ENCODE measurements at places on chromosomes 3 and 15.

GRCh38 chr15:47685141-47685870 is 32.0 kb upstream of the SEMA6D start:
- DNase-seq: no peak

- DNase-seq: peak; percentile 60
These were observed 255.7 kb downstream of the MBNL1 start for GRCh38 chr3:152524198-152525140.

DNA sequence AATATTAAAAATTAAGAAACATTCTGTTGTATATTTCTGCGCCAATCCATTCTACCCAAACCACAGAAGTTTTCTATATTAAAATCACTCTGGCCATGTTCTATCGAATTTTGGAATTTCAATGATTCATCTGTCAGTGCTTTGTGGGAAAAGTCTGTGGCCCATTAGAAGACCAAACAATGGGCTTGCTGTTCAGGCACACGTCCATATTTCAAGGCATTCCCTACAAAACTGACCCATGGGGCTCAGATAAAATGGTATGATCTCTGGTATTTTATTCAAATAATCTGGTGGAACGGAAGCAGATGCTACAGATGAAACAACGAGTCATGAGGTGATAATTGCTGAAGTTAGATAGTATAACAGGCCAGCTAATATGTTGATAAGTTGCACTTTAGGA is 12.4 kb downstream of the NPHP3 start:
- no peak for DNase-seq

DNA sequence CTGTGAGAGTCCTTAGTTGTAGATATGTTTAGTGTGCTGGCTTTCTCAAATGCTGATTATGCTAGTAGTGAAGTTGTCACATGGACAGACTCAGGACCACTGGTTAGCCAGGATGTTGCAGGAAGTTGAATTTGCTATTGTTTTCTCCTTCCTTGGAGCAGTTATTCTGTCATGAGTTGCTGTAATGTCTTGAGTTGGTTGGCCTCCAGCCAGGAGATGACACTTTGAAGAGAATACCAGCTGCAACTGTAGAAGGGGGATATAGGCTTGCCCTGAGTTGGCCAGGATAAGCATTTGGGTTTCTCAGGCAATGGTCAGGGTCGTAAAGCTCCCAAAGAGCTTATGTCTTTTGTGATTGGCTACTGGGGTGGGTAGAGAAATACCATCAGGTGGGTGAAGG is 206.7 kb downstream of the ZNF621 start:
- DNase-seq: no peak

DNA sequence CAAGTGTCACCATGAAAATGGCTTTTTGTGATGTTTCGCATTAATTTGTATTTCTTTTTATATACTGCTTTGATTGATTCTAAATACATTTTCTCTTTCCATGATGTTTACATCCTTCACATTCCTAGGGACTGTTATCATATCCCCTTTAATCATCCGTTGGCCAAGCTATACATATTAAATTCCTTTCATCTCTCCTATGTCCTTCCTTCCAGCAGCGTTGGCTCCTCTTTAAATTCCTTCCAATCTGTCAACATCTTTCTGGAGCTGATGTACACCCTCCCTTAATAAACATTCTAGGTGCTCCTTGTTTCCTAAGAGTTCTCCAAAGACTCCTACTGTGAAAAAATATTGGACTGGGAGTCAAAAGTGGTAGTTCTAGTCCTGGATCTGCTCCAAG is 87.8 kb downstream of the IGF2BP2 start:
- DNase-seq: peak; percentile 52

DNA sequence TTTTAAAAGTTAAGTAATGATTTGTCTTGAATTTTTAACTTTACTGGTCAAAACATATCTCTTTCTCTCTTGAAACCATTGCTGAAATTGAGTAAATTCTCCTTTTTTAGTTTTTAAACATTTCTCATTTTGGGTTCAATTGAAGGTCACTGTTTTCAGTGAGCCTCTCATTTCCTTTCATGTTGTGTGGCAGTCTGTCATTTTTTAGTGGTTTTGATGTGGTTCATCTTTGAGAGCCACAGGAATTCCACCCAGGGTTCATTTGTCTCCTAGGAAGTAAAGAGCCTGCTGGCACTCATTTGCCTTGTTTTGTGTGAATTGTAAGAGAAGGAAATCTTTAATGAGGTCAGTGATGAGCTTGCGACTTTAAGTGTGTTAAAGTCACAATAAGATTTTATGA is 10.4 kb downstream of the CLDN11 start:
- DNase-seq: peak; percentile 86

GRCh38 chr3:29802057-29802456 is 521.2 kb downstream of the RBMS3 start:
- DNase-seq: no peak

DNA sequence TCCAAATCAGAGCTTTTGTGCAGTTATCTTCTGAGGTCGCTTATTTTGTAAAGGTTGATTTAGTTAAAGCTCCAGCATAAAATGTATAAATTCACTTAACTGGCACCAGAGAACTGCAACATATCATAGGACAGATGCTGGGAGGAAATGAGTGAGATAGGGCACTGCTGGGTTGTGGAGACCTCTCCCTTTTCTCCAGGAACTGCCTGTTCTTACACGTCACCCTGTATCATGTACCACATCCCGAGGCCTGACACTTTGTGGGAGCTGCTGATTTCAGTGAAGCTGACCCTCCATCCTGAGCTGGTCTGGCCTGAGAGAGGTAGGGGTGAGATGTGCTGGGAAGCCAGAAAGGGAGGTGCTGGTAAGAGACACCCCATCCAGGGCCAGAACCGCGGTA is 213.8 kb upstream of the FEZF2 start:
- peak; percentile 90 for DNase-seq

GRCh38 chr3:46383211-46383950 is 12.6 kb downstream of the CCR5 start:
- DNase-seq: no peak

GRCh38 chr15:61659566-61660190 is 400.6 kb downstream of the VPS13C start:
- peak; percentile 18 for DNase-seq

DNA sequence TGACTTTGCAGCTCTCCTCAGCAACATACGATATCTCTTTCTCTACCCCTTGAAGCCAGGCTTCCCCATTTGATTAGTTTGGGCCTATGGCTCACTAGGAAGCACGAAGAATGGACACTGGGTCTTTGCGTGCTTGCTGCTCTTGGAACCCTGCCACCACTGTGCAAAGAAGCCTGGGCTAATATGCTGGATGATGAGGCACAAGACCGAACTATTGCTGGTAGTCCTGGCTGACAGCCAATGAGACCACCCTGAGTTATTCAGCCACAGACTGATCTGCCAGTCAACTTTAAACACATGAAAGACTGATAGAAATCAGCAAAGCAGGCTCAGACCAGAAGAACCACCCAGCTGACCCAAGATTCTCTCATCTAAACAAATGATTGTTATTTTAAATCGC is 250.3 kb downstream of the CBLB start:
- no peak for DNase-seq

- DNase-seq: no peak
These were observed 3.3 kb downstream of the PLA2G4F start for GRCh38 chr15:42152921-42153698.

DNA sequence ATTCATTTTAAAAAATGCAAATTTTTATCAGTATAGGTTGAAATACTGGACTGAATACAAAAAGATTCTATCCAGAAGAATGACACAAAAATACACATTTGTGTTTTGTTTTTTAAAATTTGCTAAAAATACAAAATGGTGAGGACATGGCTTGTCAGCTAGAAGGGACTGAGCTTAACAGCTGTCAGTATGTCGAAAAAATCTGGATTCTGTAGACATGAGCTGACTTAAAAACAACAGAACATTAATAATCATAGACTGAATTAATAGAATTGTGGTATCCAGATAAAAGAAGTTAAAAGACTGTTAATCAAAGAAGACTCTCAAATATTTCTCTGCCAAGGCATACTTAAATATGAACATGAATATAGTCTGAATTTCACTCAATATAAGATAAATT is 244.9 kb upstream of the CBLB start:
- DNase-seq: no peak

- no peak for DNase-seq
These were observed 7.1 kb downstream of the THBS1 start for GRCh38 chr15:39587731-39588530.

DNA sequence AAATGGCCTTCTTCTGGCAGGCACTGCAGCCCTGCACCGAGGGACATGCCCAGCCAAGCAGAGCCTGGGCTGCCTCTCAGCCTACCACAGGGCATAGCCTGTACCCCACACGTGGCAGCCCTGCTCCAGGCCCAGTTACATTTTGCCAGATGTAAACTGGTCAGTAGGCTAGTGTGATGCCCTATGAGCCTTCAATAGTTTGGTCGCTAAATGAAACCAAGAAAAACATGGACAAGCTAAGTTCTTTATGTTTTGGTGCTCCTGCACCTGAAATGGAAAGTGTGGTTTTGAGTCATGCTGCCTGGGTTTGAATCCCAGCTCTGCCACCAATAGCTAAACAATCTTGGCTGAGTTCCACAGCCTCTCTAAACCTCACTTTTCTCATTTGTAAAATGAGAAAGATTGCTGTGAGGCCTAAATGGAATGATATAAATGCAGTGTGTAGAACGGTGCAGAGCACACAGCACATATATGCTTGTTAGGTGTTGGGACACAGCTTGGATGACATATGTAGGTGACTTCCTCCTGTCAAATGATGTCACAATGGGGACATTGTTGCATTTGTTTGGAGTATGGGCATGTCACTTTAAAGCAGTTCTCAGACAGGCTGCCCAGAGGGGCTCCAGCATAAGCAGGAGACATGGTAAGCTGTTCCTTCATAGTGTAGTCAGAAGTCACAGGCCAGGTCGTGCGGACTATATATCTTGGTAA is 57.4 kb downstream of the ZBTB38 start:
- DNase-seq: no peak

- DNase-seq: no peak
These were observed 16.2 kb upstream of the RPL24 start for GRCh38 chr3:101702726-101703125.

- no peak for DNase-seq
These were observed 1.9 kb upstream of the PLCD1 start for GRCh38 chr3:38031022-38031994.

GRCh38 chr3:101928890-101929289 is 79.6 kb downstream of the NFKBIZ start:
- peak; percentile 41 for DNase-seq

GRCh38 chr15:43534897-43535296 is 17.5 kb downstream of the MAP1A start:
- DNase-seq: no peak

DNA sequence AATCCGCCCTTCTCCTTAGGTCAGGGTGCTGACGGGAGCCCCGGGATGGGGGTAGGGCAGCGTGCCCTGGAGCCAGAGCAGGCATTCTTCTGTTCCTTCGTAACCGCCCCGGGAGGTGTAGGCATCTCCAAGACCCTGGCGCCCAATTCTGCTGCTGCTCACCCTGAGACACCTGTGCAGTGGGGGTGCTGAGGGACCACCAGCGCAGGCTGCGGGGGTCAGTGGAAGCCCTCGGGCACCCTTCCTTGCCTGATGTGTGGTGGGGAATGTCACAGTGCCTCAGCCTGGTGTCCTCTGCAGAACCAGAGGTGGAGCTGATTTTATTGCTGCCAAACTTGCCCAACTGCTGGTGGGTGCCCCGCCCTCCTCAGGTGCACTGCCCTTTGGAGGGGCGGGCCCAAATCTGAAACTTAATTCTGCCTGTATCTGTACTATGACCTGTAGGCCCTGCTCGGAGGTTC is 7.3 kb downstream of the CSK start:
- DNase-seq: no peak

- no peak for DNase-seq
These were observed 2.1 kb downstream of the TM6SF1 start for GRCh38 chr15:83109532-83109931.

DNA sequence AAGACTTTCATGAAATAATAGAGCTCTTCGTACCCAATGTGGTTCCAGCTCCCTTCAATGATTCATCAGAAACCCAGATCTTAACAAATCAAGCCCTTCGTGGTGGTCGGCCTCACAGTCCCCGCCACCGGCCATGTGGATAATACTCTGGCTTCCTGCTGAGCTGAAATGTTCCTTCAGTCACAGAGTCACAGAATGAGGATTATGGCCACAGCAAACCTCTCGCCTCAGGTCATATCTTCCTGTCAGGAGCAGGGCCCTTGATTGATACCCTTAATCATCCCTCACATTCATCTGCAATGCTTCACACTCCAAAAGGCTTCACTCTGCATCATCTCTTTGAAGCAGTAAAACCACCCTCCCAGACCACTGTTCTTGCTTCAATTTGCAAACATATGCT is 452.6 kb downstream of the OCA2 start:
- no peak for DNase-seq

GRCh38 chr15:25640381-25640780 is 201.6 kb upstream of the UBE3A start:
- no peak for DNase-seq

GRCh38 chr15:37973856-37974255 is 39.4 kb downstream of the TMCO5A start:
- peak; percentile 71 for DNase-seq

GRCh38 chr15:99917252-99917651 is 184.0 kb upstream of the LYSMD4 start:
- no peak for DNase-seq

- DNase-seq: no peak
These were observed 20.0 kb upstream of the RBP1 start for GRCh38 chr3:139559541-139559940.

DNA sequence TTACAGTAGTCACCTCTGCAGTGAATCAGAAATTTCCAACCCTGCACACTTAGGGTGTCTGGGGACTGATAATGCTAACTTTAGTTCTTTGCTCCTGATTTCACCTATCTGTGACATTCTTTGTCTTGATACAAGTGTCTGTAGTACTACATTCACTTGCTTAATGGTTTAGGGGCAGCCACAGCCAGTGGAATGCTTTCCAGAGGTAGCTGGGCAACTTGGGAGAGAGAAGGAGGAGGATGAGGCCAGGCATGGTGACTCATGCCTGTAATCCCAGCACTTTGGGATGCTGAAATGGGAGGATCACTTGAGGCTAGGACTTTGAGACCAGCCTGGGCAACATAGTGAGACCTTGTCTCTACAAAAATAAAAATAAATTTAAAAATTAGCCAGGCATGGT is 8.5 kb downstream of the BAHD1 start:
- DNase-seq: peak; percentile 63

DNA sequence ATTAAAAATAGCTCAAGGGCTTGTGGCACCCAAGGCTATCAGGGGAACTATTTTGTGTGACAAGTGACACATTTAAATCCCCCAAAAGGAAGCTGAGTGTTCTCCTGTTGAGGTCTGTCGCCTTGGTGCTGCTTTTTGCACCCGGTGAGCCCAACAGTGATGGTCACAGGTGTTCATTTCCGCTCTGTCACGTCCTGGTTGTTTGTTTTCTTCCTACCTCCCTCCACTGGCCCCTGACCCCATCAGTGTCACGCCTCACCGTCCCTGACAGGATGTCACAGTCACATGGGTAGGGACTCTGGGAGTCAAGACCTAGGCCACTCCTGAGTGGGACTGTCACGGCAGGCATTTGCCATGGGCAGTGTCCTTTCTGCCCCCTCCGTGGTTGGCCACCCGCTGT is 11.2 kb downstream of the SLCO3A1 start:
- no peak for DNase-seq

GRCh38 chr3:190089711-190090110 is 31.0 kb downstream of the P3H2 start:
- DNase-seq: peak; percentile 53
